ENCODE measurements at places on chromosomes 12 and 14.
A peak's percentile ranks its signal among the peaks of the same experiment; 100 is the strongest.

GRCh38 chr14:68894802-68895703, 84.0 kb downstream of the ACTN1 start:
- DNase-seq, result no peak

GRCh38 chr14:99158646-99159165, 113.3 kb downstream of the BCL11B start:
- peak; percentile 28 for DNase-seq

DNA sequence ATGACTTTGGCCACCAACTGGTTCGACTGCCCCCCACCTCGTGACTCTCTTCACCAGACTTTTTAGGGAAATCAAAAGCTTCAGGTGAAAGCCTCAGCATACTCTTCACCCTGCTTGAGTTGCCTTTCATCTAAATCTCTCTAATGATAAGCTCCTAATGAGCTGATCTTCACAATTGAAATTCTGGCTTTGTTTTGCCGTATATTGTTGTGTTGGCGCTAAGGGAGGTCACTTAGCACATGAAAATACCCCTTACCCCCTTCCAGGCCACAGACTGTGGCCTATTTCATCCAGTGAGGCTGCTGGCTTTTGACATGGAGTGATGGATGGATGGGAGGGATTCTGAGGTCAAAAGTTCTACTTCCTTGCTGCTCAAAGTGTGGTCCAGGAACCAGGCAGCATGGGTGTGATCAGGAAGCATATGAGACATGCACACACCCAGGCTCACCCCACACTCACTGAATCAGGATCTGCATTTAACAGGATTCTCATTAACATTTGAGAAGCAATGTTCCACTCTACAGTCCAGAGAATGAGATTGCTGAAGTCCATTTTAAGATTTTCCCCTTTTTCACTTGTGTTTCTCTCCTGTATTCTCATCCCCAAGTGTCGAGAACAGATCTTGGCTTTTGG, 131.4 kb downstream of the DACT1 start:
- no peak for DNase-seq

DNA sequence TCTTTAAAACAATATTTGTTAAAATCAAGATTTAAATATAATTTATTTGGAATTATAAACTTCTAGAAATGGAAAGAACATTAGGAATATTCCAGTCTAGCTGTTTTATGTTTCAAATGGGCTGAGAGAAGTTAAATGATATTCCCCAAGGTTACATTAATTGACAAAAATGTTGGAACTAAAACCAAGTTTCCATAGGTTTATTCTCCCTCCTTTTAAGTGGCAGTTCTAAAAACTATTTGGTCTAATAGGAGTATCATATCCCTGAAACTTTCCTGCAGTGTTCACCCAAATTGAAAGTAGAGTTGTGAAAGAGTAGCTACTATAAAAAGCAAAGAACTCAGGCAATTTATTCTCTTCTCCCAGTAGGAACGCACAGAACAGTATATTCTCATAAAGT, 1185.5 kb downstream of the LRFN5 start:
- no peak for DNase-seq

DNA sequence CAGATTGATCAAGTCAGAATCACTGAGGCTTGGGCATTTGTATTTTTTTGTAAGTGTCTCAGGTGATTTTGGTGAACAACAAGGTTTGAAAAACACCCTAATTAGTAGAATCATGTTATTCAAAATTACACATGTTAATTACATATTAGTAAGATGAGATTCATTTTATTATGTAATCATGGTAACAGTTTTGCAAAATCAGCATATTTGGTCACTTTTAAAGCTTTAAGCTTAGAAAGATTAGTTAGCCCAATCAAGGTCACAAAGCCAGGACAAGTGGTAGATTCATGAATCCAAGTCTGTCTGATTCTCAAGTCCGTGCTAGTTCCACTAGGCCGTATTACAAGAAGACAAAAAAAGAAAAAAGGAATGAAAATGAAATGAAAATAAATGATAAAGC, 218.4 kb upstream of the FAR2 start:
- DNase-seq, result no peak

DNA sequence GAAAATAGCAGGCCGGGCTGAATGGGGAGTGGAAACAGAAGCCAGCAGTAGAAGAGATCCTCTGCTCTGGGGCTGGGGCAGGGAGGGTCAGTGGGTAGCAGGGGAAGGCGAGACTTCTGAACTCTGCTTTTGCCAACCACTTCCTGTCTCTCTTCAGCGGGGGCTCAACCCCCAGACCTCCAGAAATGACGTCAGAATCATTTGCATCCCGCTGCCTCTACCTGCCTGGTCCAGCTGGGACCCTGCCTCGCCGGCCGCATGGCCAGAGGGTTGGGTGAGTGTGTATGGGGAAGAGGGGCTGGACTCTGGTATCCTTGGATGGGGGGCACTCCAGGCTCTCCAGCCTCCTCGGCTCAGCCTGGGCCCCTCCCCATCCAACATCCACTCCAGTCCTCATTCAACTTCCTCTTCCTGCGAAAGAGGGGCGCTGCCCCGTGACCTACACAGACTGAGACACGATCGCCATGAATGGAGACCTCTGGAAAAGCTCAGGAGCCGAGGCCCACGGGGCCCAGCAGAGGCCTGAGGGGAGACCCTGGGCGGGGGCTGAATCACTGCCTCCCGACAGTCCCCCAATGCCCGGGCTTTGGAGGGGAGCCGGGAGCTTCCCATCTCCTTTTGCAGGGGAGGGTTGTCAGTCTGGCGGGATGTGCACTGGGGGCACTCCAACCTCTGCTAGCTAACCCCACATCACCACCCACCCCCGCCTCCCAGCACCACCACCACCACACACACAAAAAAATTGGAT, 458 bp upstream of the HOXC4 start:
- DNase-seq, result peak; percentile 63

- DNase-seq, result no peak
These were observed 127.7 kb upstream of the CAND1 start for GRCh38 chr12:67141296-67142018.

GRCh38 chr12:81081726-81082125, 3.8 kb downstream of the ACSS3 start:
- DNase-seq, result no peak

DNA sequence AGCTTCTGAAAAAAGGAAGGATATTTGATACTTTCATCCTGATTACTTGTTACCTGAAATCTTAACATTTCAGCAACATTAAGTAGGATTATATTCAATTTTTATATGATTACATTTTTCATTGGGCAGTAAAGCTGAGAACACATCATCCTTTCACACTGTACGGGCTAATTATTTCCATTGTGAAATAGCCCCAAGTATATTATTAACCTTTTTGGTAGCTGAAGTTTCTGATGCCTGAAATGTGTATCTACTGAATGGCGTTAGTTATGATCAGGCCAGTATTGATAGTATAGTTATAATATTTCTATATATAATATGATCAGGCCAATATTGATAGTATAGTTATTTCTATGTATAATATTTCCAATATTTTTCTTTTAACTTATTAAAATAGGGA, 10.1 kb downstream of the SPATS2 start:
- no peak for DNase-seq

DNA sequence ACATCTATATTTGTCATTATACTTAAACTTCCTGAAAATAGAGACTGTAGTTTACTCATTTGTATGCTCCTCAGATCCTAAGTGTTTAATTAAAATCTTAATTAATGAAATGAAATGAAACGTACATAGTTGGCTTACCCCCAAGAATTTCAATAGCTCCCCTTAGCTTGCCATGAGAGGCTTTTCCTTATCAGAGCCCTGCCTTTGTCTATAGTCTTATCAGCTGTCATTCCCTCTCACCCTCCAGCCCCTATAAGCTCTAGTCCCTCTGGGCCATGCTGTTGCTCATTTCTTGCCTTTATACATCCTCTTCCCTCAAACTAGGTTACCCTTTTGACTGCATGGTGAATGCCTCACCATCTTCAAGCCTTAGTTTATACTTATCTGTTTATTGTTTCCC, 1.1 kb upstream of the RTRAF start:
- DNase-seq, result no peak

DNA sequence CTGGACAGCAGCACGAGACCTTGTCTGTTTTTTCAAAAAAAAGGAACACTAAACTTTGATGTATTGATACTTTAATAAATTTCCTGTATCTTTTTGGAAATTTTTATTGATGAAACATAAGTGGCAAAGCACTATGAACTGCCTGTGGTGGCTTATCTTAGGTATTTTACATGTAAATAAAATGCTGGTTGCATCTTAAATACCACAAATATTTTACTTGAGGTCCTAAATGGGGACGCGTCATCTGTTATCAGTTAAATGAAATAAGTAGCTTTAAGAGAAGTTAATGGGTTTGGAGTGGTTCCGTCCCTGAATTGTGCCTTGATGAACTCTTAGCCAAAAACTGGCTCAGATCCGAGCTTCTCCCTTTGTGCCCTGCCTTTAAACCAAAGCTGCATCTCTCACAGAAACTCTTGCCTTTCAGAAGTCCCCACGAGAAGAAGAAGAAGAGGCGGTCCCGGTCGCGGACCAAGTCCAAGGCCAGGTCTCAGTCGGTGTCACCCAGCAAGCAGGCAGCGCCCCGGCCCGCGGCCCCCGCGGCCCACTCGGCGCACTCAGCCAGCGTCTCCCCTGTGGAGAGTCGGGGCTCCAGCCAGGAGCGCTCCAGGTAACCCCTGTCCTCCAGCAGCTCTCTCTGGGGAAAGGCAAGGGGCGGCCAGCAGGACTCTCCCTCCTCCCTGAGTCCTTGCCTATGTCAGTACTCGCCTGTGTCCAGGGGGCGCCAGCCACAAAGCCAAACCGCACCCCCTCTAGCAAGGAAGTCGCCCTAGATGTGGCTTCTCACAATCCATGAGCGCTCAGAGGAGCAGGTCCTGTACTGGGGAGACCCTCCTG, 31.2 kb upstream of the MMP17 start:
- DNase-seq, result no peak

DNA sequence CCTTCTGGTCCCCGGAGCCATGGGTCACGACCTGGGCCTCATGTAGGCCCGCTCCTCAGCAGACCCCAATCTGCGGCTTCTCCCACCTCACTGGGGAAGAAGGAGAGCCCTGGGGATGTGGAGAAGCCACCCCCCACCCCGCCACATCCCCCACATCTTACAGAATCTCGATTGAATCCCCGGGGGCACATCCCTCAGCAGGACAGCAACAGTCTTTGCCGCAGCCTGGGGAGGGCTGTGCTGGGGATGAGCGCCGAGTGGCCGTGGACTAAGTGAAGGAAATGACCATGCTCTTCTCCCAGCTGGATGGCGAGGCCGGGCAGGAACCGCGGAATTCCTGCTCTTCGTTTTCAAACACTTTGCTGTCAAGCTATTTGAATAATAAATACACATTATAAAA, 169.0 kb upstream of the RTL1 start:
- DNase-seq, result peak; percentile 49

GRCh38 chr12:50231346-50231745, 52.0 kb downstream of the LIMA1 start:
- no peak for DNase-seq

- no peak for DNase-seq
These were observed 80.3 kb downstream of the WDR20 start for GRCh38 chr14:102220031-102220430.

DNA sequence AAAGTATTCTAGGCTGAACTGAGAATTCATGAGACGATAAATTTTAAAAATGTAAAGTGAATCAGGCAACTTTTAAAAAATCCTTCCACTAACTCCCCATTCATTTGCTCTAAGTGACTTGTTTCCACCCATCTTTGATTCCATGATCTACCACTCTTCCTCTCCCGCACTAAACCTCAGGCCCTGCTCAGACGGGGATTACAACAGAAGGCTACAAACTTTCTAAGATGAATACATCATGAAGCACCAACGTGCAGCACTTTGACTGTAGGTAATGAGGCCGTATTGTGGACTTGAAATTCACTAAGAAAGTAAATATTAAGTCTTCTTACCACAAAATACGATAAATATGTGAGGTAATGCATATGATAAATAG, 30.0 kb downstream of the TMEM132D start:
- DNase-seq, result no peak

- DNase-seq, result no peak
These were observed 354.4 kb upstream of the FLRT2 start for GRCh38 chr14:85175556-85175955.

- no peak for DNase-seq
These were observed 96.5 kb downstream of the PRMT8 start for GRCh38 chr12:3587402-3588013.

- no peak for DNase-seq
These were observed 71.7 kb downstream of the CRADD start for GRCh38 chr12:93748672-93749383.

GRCh38 chr12:47249082-47249481, 169.3 kb upstream of the AMIGO2 start:
- no peak for DNase-seq

GRCh38 chr12:103802586-103802886, 38.5 kb downstream of the NT5DC3 start:
- DNase-seq, result no peak

GRCh38 chr12:121132601-121133481, at the start of gene P2RX7:
Gene P2RX7, plus strand, starts transcription at chr12:121132876. Its CDS starts 95 bp downstream, at chr12:121132971.
- DNase-seq, result peak; percentile 65

DNA sequence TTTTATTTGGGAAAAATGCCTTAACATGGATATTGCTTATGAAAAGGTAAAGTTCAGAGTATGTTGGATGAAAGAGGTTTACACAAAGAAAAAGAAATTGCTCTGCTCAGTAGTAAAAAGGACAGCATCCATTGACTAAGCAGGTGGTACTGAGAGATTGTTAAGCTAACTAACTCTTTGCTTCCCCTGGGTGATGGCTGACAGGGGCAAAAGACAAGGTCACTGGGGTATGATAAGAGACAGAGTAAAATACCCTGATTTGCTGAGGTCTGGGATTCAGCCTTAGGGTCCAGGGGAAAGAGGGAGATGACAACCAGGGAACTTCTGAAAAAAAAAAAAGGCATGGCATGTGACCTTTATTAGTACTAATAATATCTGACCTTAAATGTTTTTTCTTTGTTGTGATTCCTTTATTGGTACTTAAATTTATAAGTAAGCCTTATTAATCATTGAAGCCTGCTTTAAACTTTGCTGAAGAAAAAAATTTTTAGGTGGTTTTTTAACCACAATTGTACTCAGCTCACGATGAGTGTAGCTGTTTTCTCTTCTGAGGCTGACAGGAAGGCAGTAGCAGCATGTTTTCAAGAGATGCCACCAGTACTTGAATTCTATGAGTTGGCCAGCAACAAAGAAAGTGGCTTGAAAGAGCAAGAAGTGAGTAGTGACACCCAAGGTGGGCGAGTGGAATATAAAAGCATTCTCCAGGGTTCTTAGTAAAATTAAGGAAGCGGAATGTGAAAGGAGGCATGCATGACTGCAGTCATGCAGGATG, 43.7 kb upstream of the KITLG start:
- DNase-seq, result no peak

DNA sequence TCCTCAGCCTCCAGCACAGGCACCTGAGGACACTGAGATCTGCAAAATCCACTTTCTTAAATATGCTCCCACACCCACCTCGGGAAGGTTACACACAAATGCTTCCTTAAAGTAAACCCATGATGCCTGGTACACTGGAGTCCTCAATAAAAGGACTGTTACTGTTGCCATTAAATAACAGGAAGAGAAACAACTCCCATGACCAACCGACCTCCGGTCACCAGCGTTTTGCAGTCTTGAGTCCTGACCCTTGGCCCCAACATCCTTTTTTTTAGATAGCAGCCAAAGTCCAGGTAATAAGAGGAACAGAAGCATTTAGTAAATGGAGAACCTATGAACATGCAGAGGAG, 42.4 kb downstream of the ITPK1 start:
- no peak for DNase-seq
